ENCODE measurements at places on chromosomes 12 and 14.

DNA sequence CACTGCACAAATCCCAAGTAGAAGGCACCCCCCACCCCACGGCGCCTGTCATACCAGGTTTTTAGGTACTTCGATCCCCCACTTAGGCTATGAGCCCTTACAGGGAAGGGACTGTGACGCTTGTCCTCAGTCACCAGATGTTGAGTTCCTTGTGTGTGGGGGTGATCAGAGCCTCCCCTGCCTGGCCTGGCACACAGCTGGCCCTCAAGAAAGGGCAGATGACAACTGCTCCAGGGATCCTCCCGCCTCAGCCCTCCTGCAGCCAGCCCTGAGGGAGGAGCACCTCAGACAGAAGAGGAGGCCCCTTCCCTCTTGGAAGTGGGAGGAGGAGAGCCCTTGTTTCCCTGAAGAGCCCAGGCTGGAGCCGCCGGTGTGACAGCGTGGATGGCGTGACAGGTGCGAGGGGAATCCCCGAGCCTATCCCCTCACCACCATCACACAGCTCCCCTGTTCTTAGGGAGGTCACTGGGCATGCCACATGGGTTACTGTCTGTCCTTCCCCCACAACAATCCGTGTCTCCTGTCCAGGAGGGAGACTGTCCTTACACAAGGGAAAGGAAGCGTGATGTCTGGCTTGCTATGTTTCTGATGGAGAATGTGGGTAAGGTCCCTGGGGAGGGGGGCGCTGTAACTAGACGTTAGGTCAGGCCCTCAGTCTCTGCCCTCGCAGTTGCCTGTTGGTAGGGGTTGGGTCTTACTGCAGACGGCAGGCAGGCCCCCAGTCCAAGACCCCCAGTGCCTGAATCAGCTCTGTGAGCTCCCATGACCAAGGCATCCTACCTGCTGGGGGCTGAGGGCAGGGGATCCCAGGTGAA is 31.4 kb downstream of the P2RX4 start:
- ATAC-seq, result no peak

GRCh38 chr12:49974677-49975317 is 2.0 kb downstream of the AQP6 start:
- no peak for ATAC-seq

GRCh38 chr12:32828120-32828519 is 68.5 kb downstream of the PKP2 start:
- ATAC-seq, result no peak

DNA sequence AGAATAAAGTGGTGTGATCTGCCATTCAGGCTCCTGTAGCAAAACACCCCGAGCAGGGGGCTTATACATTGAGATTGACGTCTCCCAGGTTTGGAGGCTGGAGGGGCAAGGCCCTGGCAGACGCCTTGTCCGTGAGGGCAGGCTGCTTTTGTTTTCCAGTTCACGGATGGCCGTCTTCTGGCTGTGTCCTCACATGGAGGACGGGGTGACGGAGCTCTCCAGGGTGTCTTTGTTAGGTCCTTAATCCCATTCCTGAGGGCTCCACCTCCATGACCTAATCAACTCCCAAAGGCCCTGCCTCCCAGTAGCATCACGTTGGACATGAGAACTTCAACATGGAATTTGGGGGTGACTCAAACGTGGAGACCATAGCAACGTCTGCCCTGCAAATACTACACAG is 147.7 kb downstream of the KIF26A start:
- ATAC-seq, result no peak

DNA sequence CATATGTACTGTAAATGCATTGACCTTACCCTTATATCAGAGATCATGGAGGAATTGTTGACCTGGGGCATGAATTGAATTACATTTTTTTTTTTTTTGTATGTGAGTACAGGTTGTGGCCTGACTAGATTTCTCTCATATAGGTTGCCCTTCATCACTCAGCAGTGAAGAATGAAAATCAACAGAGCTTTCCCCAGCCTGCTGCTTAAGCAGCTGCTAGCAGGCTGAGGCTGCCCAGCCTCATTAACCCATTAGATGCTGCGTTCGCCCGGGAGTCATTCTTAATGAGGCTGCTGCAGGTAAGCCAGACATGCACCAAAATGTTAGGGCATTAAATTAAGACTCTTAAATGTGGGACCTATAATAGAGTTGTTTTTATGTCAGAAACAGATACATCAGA is 236.0 kb downstream of the ETNK1 start:
- ATAC-seq, result peak; percentile 44

DNA sequence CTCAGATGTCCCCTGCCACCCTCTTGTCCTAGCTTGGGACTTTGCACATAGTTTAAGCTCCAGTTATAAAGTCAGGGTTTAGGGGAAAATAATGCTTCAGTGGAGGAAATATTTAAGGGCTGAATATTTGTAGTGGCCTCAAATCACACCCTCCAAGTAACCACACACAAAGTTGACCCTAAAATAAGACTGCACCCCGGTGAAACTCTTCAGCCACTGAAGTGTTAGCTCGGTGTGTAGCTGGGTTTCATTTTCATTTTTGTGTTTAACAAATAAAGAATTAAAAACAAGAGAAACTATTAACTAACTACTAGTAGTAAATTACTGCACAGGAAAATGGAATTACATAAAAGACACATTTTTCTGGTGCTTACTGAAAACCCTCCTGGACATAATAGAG is 14.8 kb upstream of the BCL11B start:
- no peak for ATAC-seq

DNA sequence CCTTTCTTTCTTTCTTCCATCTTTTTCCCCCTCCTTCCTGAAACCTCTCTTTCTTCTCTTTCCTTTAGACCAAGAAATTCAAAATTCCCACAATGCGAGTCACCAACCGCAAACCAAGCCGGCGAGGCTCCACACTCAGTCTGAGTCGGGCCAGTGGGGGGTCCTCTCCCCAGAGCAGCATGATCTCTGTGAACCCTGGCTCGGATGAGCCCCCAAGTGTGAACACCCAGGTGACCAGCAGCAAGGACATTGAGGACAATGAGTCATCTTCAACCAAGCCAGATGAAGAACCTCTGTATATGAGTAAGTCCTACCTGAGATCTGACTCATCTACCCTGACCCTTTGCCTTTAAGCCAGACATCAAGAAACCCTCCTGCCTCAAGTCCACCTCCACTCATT is 88.6 kb upstream of the TMEM233 start:
- ATAC-seq, result no peak

DNA sequence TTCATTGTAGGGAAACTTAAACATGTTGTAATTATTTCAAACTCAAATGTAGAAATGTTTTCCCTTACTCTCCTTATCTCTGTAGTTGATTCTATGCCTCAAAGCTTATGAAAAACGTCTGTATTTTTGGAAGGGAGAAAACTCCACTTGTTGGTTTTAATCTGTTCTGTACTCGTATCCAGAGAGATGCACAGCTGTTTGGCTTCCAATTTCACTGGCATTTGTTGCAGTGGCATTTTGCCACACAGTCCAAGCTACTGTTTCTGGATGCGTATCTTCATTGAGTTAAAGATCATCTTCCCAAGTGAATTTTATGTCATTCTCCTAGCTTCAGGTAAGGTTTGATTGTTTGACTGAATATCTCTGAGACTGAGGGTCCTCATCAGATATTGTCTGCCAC is 481.4 kb downstream of the TRHDE start:
- no peak for ATAC-seq

DNA sequence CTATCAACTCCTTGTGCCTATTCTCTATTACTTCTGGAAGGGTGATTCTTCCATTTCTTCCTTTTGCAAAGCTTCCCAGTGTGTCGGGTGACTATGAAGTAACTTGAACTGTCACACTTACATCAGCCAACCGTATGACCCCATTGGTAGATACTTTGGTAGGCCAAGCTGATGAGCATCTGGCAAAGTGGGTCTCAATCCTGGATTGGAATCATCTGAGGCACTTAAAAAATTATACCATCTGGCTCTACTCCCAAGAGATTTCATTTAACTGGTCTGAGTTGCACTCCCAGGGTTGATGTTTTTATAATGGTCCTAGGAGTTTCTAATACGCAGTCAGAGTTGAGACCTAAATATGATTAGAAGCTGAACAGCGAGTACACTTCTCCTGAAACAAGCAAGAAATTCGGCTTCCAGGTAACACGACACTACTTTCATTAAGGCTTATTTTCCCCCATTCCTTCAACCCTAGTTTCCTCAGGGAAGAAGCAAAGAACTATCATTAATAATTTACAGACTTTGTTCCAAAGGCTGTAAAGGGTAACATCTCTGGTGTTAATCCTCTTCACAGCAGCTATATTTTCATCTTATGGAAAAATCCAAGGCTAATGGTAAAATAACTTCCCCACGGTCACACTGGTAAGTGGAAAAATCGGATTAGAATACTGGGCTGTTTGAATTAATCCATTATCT is 76.8 kb downstream of the PDE6H start:
- ATAC-seq, result no peak

DNA sequence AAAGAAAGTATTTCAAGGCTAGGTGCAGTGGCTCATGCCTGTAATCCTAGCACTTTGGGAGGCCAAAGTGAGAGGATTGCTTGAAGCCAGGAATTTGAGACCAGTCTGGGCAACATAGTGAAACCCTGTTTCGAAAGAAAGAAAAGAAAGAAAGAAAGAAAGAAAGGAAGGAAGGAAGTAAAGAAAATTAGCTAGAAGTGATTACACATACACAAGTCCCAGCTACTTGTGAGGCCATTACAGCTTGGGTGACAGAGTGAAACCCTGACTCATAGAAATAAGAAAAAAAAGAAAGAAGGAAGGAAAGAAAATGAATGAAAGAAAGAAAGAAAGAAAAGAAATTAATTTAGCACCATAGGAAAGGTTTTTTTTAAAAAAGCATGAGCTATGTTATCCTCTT is 33.3 kb upstream of the PPP1CC start:
- ATAC-seq, result no peak

- ATAC-seq, result peak; percentile 12
Observed at GRCh38 chr12:68880660-68881325, 52.2 kb downstream of the CPM start.

- no peak for ATAC-seq
Observed at GRCh38 chr12:12158858-12159257, 88.1 kb downstream of the BCL2L14 start.

DNA sequence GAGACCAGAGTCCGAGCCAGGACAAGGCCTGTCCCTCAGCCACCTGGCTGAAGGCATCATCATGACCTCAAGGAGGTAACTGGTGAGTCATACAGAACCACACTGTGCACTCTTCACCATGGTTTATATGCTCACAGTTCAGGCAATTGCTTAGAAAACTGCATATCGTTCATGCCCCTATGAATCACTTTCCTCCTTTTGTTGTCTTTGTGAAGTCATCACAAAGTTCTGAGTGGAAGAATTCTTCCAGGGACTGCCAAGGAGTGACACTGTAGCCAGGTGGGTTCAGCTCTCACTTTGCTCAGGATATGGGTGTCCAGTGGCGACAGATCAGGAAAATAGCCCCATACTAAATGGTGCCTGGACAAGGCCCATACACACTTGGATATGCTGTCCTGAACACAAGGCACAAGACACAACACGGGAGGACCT is 92.5 kb downstream of the DPF3 start:
- ATAC-seq, result peak; percentile 89

DNA sequence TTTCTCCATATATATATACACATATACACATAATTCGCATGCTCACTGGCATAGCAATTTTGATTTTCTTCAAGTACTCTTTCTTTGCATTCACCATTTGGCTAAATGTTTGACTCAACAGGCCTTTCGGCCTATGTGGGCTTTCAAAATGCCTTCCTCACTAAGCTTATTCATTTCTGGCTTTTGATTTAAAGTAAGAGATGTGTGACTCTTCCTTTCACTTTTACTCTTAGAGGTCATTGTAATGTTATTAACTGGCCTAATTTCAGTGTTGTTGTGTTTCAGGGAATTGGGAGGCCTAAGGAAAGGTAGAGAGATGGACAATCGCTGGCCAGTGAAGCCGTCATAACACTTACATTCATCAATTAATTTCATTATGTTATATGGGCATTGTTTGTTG is 14.5 kb upstream of the KLRD1 start:
- ATAC-seq, result no peak

- no peak for ATAC-seq
Observed at GRCh38 chr14:89503431-89503996, 86.5 kb upstream of the FOXN3 start.

GRCh38 chr14:73760598-73761586 is 46.7 kb upstream of the PNMA1 start:
- no peak for ATAC-seq

- ATAC-seq, result no peak
Observed at GRCh38 chr12:94592080-94592479, 58.3 kb downstream of the TMCC3 start.

DNA sequence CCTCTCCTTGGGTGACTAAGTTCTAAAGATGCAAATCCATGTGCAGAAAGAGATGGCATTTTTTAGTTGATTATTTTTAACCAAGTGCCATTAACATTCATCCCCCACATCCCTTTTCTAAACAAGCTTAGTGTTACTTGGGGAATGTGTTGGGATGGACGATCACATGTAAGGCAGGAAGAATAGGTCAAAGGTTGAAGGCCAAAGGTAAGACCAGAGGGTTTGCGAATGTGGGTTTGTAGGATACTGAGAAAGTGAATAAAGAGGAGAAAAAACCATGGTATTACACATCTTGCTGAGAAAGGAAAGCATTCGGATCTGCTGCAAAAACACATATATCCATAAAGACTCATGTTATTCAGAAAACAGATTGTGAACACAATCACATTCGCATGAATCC is 111.6 kb downstream of the GCH1 start:
- no peak for ATAC-seq

GRCh38 chr12:52415870-52416750 is 10.0 kb upstream of the KRT82 start:
- no peak for ATAC-seq

DNA sequence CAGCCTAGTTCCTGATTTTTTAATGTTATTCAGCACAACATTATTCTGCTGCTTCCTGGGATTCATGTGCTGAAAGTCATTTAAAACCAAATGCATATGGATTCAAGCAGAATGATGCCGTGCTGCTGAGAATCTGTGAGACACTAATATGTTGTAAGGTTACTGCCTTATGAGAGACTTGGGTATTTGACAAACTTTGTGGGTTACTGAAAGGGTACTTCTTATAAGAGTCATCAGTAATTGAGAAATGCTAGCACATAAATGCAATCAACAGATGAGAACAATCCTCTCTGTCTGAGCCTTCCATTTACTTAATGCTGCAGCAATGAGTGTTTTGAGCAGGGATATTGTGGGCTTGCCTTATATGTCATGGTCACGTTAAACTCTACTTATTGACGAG is 175.7 kb downstream of the NPAS3 start:
- ATAC-seq, result no peak

Data from motor neuron (in vitro differentiated cells).